ENCODE measurements at places on chromosomes 2 and 18.

DNA sequence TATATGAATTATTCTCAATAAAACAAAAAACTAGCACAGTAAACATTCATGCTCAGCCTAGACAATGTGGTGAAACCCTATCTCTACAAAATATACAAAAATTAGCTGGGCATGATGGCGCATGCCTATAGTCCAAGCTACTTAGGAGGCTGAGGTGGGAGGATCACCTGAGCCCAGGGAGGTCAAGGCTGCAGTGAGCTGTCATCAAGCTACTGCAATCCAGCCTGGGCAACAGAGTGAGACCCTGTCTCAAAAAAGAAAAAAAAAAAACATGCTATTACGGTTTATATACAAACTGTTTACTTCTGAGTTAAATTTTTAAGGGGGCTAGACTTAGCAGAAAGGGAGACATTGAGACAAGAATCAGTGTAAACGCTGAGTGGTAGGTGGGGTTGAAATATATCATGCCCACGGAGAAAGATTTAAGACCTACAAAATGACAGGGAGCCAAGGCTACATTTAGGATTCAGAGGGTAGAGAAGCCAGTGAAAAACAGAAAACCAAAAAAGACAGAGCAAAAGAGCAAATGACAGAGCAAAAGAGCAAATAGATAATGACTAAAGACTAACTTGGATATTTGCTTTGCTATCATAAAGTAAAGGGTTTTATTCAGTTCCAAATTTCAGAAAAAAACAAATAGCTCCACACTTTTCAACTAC, 7.5 kb downstream of the TTC32 start:
- DNase-seq = no peak

GRCh38 chr18:23878336-23878900, 136.1 kb upstream of the TTC39C start:
- no peak for DNase-seq

DNA sequence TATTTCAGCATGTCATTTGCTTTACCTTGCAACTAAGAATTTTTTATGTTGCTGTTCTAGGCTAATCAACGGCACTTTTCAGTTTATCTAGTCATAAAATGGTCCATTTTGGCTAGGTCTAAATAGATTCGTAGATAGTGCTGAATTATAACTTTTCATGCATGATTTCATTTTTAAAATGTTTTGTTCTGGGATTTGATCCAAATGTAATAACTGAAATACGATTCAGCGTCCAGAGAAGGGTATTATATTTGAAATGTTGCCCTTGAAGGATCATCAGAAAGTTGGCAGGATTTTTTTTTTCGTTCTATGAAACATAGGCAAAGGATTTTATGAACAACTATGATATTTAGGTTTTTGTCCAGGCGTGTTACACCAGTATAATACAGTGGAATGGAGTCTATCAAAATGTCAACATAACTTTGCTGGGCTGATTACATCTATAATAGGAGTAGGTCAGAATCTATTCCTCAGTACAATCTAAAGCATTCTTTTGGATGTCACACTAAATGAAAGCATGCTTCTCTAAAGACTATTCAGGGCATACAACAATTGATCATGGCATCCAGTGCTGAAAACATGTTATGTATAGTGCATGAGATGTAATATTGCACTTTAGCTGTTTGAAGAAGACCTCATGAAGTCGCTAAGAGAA, 24.8 kb downstream of the TTC27 start:
- DNase-seq = no peak

DNA sequence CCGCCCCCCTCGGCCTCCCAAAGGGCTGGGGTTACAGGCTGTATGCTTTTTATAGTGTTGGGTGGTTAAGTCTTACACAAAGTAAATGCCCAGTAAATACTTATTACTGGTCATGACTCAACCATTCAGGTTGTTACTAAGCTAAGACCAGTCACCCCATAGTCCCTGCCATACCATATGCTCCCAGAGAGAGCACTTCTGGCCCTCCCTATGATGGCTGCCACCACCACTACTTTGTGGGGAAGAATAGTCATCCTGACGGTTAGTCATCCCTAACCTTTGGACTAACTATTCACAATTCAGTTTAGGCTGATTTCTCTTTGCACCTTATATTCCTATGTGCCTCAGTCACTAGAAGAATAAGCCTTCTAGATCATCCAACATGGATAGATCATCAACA, 42.0 kb upstream of the MSH2 start:
- no peak for DNase-seq

- no peak for DNase-seq
Measured at GRCh38 chr2:100577777-100578176, 15.0 kb downstream of the PDCL3 start.

DNA sequence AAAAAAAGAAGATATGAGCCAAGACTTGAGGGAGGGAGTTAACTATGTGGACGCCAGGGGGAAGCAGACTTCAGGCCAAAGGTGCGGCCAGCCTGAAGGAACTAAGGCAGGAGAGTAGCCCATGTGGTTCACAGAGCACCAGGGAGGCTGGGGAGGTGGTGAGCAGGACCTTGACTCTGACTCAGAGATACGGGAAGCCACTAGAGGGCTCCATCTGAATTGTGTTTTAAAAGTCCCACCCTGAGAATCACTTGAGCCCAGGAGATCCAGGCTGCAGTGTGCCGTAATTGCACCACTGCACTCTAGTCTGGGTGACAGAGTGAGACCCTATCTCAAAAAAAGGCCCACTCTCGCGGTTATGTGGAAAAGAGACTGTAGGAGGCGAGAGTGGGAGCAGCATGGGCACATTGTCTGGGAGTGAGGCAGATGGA, 12.3 kb downstream of the CEP192 start:
- no peak for DNase-seq

DNA sequence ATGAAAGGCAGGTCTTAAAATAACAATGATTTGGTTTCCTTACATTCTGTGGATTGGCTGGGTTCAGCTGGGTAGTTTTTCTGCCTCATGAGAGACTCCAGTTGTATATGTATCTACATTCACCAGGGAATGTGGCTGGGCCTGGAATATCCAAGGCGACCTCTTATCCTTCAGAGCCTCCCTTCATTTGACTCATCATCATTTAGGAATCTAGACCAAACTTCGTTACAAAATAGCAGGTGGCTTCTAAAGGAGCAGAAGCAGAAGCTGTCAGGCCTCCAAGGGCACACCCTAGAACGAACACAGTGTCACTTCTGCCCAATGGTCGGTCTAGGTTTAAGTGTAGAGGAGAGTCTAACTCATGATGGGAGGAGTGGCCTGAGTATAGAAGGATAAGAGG, 204.2 kb downstream of the EN1 start:
- no peak for DNase-seq

DNA sequence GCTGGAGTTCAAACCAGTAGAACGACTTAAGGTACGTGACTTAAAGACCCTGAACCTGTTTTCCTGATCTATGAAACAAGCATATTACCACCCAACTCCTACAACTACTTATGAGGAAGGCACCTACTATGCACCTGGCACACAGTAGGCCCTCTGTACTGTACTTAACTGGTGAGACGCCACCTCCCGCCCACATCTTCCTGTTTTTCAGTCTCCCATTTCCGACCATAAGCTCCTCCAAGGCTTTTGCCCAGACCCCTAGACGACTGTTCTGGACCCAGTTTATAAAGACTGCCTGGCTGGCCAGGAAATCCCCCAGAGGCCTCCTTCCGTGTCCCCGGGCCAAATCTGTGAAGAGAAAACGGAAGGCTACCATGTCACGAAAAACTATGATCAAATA, 1.5 kb downstream of the GALNT14 start:
- no peak for DNase-seq

GRCh38 chr2:40043641-40044040, 264.6 kb upstream of the THUMPD2 start:
- no peak for DNase-seq

DNA sequence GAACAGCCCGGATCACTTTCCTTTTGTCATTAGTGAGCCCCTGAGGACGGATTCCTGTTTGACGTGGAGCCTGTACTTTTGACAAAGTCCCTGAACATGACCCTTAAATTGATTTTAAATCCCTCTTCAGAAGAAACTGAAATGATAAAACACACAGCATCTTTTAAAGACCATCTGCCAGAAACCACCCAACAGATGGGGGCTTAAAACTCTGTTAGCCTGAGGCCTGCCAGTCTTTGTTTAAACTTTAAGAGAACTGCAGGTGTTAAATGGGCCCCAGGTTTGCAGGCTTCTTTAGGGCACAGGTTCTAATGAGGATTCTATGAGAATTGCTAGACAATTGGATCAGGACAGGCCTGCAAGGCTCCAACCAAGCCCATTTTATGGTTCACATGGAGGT, 177.9 kb downstream of the ALK start:
- DNase-seq = no peak

- DNase-seq = no peak
Measured at GRCh38 chr18:25229081-25229480, 122.9 kb downstream of the ZNF521 start.

DNA sequence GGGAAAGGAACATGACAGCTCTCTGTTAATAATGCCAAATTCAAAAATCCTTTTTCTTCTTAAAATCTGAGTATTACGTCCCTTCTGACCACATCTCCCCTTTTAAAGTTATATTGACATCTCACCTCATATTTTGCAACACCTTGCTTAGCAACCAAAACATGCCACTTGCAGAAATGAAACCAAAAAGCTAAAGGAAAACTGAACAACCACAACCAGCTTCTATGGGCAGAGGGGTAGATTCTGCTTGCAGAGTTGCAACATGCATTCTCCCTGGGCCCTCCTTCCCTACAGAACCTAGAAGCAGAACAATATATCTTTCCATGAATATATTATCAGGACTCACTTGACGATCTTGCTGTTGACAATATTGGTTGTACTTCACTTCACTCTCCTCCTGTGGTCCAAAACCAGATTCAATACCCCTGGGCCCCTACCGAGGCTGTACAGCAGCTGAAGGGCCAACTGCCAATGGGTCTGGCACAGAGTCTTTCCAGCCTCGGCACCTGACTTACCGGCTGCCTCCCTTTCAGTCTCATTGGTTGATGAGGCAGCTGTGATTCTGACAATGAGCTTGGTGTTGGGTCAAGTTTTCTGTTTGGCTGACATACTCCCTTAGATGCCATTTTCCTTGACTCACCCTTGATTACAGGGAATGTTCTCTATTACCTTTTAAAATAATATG, 616.6 kb downstream of the ZEB2 start:
- peak; percentile 14 for DNase-seq

DNA sequence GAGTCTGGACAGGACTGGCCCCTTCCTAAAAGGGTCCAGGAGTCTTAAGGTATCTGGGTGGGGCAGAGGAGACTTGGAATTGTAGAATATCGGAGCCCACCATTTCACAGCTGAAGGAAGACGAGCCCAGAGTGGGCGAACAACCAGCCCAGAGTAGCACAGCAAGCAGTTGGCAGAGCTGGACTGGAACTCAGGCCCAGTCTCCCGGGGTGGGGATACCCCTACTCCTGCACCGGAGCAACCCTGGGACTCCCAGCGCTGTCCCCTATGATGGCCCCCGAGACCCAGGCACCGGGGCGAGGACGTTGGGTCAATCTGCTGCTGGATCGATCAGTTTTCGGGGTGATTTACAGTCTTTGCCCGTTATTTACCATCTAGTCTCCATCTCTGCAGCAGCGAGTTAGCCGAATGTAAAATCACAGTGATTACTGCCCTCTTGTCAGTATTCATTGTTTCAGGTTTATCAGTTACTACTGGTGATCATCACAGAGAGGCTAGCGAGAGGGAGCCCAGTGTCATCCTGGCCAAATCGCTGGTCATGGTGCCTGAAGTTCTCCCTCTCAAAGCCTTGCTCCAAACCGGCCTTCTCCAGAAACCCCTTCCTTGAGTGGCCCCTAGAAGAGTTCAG, 75.3 kb downstream of the SMAD7 start:
- DNase-seq = no peak

- DNase-seq = no peak
Measured at GRCh38 chr2:43149482-43150107, 76.8 kb downstream of the ZFP36L2 start.

DNA sequence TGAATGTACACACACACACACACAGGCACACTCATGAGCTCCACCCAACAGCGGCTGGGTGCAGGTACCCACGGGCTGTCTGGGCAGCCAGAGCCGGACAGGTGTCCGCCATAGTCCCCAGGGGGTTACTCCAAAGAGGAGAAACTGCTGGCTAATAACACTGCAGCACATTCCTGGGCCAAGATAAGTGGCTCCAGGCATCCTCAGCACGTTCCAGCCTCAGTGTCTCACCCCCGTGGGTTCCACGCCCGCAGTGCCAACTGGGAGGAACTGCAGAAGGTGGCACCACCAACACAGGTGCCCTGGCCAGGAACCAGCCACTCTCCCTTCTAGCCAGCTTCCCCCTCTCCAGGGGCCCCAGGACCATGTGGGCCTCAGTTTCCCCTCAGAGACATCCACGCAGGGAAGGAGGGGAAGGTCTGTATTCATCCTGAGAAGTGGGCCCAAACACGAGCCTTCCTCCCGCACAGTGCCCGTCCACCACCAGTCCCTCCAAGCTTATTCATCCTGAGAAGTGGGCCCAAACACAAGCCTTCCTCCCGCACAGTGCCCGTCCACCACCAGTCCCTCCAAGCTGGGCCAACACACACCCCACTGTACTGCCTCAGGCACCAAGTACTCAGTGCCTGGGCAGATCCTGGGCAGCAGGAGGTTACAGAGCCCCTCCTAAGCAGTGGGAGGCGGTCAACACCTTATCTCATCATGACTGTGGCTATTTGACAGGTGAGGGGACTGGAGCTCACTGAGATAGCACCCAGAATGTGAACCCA, 47.6 kb downstream of the TNS1 start:
- DNase-seq = no peak

DNA sequence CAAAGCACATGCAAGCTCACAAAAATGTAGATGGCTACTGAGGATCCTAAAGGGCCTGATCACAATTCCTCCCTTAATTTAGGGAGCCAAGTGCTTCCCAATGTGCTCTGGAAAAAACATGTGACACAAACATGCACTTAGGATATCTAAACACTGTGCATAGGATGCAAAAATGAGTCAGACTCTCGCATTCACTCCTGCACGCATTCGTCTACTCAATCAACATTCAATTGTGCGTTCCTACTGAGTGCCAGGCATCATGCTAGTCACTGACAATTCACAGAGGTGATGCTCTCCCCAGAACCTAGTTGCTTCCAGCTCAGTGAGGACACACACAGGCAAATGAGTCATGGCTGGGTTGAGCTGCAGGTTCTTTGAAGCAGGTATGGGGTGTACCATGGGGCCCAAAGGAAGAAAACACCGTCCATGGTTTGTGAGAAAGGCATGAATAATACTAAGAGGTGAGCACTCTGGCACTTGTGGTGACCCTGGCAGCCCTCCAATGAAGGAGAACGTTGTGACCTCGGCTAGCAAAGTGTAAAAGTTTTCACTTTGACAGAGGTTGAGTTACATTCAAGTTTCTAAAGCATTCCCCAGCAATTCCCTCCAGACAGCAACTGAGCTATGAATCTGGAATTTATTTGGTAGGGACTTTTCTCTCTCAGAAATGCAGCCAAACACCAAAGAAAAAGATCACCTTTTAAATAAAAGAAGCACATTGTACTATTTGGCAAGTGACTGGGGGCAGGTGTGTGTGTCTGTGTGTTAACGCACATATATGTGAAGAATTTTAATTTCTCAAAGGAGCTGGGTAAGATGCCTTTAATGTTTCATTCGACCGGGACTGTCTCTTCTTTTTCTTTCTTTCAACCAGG, 173.3 kb downstream of the ALPK2 start:
- DNase-seq = no peak

GRCh38 chr2:8541223-8541622, 140.6 kb upstream of the ID2 start:
- DNase-seq = no peak

- DNase-seq = no peak
Measured at GRCh38 chr2:9306911-9307310, 100.3 kb downstream of the ASAP2 start.

Measured in substantia nigra (tissue), 51 donors.